ENCODE measurements at places on chromosomes 2 and 18.

DNA sequence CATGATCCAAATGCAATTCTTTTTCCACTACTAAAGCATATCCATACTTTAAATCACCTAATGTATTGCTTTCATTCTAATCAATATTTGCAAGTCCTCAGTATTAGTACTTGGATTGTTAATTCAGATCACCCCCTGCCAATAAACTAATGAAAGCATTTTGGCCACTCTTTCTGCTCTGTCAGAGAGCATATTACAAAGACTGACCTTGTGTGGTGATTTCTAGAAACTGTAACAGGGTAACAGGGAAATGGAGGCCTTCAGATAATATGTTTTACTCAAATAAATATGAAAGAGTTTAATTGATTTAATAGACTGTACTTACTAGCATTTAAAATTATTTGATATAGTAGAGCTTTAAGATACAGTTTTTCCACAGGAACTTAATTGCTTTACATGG lies 453.0 kb downstream of the KCNJ3 start:
- DNase-seq: no peak

GRCh38 chr18:42583283-42583731 lies 532.2 kb downstream of the RIT2 start:
- DNase-seq: no peak

GRCh38 chr2:32902174-32902573 lies 44.6 kb upstream of the LTBP1 start:
- no peak for DNase-seq

GRCh38 chr2:165007161-165007744 lies 51.9 kb upstream of the SLC38A11 start:
- DNase-seq: no peak
